IMR-90 (cell line): ENCODE measurements at places on chromosomes 6 and 20. TPM values are rescaled to one million over a fixed set of nuclear protein-coding genes. Genes with fewer than 3 reads are reported as not detected.

DNA sequence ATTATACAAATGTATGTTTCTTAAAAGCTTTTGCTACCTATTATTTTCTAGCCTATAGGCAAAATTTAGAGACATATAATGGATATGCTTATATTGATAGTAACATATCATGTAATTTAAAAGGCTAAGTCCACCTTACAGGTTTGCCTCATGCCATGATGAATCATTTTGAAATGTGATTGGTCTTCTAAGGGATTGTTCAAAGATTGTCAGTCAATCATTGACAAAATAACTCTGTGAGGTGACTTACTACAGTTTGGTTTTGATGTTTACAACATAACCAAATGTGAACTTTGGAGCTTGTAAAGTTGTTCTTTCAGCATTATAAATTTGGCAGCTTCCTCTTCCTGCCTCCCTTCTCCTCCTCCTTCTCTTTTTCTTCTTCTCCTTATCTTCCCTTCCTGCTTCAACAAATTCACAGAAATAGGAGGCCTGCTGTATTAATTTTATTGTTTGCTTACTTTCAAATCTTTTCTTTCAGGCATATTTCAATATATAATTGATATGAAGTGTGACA is 39.7 kb upstream of the ZFP64 start:
- peaks cover 3% of the 10 kb centered on the region; the same call in 1 of the 2 replicates for H3K27me3 ChIP-seq
- no peak overlapping the region for H3K27ac ChIP-seq
- no peaks in the 10 kb centered on the region for H3K36me3 ChIP-seq
- no peak overlapping the region for H3K4me3 ChIP-seq
- DNase-seq = no peak
- H3K4me1 ChIP-seq = no peaks in the 10 kb centered on the region

Gene SUMO4
- 1.9 and 2.2 TPM in 2 replicates for total RNA-seq

Gene SMOC2
- total RNA-seq = not detected in 2 replicates

GRCh38 chr6:134201716-134202115 is 116.2 kb downstream of the SGK1 start:
- H3K36me3 ChIP-seq = no peaks in the 10 kb centered on the region
- DNase-seq = no peak
- H3K4me1 ChIP-seq = no peaks in the 10 kb centered on the region
- H3K27ac ChIP-seq = no peak overlapping the region

DNA sequence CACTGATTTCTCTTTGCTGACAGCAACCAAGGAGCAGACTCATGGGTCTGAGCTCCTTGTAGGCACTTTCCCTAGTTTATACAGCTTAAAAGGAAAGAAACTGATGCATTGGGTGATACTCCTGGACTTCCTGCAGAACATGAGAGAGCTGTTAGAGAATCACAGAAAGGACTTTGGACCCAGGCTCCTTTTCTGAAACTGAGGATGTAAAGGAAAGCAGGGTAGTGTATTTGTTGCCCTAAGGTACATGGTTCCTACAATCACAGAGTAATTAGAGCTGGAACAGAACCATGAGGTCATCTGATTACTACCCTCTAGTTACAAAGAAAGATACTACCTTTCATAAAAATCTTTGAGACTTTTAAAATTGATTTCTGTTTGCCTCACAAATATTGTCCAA is 477.1 kb upstream of the SPTLC3 start:
- H3K27me3 ChIP-seq = no peaks in the 10 kb centered on the region
- H3K36me3 ChIP-seq = no peaks in the 10 kb centered on the region
- H3K4me1 ChIP-seq = no peaks in the 10 kb centered on the region
- no peak overlapping the region for H3K27ac ChIP-seq

Gene CD83
- 2.5 and 3.1 TPM in 2 replicates for total RNA-seq

GRCh38 chr6:90910893-90911292 is 324.0 kb upstream of the MAP3K7 start:
- no peak overlapping the region for H3K27ac ChIP-seq
